Iris pigment epithelial cell (primary cell): ENCODE measurements at places on chromosomes 3 and 15.

DNA sequence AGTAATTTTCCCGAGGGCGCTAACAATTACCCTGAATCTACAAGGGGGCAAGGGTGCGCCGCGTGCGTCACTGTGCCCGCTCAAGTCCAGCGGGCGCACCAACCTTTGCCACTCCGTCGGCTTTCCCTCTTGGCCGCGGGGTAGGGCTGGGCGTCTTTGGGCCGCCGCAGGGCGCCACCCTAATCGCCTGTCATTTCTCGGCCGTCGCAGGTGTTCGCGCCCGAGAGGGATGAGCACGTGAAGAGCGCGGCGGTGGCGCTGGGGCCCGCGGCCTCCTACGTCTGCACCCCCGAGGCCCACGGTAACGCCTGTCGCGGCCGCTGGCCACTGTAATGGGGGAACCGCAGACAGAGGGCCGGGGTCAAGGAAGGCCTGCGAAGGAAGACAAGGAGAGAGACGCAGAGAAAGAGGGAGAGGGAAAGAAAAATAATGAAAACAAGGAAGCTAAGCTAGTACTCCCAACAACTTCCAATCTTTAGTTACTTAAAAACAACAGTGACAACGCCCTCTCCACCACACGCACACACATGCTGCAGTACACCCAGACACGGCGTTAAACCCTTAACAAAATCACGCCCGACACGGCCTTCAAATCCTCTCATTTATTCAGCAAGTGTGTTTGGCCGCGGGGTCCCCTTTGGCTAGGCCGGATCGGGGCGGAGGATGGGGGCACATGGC, 3.8 kb downstream of the SKOR1 start:
- no peak for DNase-seq

DNA sequence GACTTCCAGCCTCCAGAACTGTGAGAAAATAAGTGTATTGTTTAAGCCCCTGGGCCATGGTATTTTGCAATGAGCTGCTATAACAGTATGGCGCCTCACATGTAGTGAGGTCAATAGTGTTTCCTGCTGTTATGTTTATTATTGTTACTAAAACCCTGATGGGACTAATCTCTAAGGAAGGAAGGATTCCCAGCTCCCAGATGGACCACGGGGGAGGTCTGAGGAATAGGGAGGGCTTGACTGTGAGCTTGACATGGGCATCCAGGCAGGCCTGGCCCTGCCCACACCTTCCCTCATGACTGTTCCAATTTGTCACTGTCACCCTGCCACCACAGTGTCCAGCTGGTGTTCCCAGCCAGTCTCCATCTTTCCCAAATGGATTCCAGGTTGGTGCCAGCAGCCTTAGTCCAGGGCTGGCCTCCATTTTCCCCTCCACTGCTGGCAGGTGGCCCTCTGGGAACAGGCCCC, 14.5 kb upstream of the SLC41A3 start:
- DNase-seq, result peak; percentile 34

- peak; percentile 81 for DNase-seq
Observed at GRCh38 chr3:194928227-194928626, 242.5 kb downstream of the FAM43A start.

DNA sequence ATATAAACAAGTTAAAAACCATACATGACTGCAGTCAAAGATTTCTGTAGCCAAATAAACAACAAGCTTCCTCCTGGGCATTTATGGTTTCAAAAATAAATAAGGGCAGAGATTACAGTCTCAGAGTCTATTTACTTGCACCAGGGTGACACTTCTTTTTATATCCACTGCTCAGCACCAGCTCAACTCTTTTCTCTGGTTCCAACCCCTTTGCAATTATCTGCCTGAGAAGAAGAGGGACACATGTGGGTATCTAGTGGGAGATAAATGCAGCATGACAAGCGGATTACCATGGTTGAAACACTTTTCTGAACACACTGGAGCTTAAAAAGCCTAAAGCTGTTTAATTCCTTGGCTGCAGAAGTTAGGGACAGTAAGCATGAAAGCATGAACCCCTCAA, 311.5 kb downstream of the CNTN3 start:
- no peak for DNase-seq

DNA sequence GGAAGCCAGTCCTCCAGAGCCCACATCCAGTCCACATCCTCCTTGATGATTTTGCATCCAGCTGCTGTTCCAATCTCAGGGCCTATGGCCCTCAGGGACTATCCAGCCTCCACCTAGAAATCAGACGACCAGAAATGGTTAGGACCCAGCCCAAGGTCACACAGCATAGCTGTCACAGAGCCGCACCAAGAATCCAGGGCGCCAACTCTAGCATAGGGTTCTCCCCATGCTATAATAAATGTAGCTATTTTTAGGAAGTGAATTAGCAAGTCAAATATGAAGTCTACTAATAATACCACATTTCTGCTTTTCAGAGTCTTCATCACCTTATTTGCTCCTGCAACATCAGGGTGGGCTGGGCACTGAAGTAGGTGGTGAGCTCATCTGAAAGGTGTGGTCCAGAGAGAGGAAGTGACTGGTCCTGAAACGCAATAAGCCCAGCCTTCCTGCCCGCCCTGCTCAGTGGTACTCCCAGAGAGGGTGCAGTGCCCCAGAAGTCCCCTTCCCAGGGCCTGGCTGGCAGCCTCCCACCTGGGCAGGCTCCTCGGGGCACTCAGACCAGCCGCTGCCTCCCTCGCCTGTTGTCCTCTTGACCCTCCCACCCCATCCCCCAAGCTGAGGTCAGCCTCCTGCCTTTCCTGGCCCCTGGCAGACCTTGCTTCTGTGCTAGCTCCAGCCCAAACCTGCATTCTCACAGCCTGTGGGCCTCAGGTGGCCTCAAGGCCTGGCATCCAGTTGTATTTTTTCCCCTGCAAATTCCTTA, 17.6 kb upstream of the CYP11A1 start:
- DNase-seq, result peak; percentile 36

DNA sequence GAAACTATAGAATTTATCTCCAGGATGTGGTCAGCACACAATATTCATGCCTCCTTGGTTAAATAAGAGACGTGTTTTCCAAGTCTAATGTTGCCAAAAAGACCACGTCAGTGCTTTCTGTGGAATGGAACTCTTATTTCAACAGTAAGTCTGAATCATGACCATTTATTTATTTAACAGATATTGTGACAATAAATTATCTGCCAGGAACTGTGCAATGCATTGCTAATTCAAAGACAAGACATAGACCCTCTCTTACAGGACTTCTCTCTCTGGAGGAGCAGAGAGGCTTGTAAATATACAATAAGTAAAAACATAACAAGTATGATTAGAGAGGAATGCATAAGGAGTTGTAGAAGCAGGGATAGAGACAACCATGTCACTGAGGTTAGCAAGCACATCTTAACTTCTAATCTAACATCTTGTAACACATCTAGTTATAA, 227.5 kb downstream of the DTWD1 start:
- DNase-seq, result peak; percentile 98

DNA sequence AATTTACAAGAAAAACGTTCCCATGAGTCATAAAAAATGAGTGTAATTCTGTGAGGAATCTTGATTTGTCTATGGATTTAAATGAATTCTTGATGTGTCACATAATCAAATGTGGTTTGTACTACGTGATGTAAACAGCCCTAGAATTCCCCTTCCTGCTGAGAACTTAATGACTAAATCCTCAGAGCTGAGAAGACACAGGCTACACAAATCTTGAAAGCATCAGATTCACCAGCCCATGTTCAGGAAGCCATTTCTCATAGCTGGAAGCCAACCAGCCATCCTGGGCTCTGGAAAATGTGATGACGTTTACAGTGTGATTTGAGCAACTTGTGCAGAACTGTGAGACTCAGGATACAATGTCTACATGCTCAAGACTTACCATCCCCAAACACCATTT, 193.7 kb upstream of the MME start:
- peak; percentile 100 for DNase-seq

- DNase-seq, result no peak
Observed at GRCh38 chr3:63585927-63586326, 66.5 kb upstream of the SNTN start.

DNA sequence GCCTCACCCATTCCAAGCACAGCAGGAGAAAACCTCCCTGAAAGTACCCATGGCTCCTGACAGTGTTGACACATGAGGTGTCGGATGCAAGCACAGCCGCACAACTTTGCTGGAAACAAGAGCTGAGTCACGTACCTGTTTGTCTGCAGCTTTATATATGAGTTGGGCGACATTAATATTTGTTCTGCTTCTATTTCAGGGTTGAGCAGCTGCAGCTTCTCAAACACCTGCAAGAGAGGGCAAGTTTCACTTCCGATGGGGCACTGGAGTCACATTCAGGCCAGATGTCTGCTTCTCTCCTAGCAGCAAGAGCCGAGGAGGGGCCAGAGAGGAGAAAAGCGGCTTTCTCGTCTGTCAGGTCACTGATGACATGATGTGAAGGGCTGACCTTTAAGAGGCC, 88.0 kb downstream of the NUP210 start:
- DNase-seq, result no peak

GRCh38 chr3:178709051-178709450, 172.8 kb downstream of the KCNMB2 start:
- DNase-seq, result no peak

GRCh38 chr15:98650417-98651035, 2.2 kb downstream of the IGF1R start:
- peak; percentile 51 for DNase-seq

GRCh38 chr3:188941103-188941502, 230.7 kb upstream of the TPRG1 start:
- no peak for DNase-seq

DNA sequence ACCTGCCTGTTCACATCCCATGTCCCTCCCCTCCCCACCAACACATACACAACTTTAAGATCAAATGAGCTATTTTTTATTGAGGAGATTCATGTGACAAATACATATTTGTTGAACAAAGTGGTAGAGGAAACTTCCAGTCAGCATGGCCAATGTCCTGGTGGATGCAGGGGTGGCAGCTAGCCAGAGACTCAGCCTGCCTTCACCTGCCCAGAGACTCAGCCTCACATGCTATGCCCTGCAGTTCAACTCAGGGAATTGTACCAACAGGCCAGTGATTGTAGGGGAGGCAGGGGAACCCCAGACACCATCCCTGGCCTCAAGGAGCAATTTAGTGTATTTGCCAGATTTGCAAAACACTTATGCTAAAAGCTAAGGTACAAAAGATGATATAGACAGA, 136.6 kb downstream of the OPA1 start:
- no peak for DNase-seq

- no peak for DNase-seq
Observed at GRCh38 chr15:42549741-42550392, 1.2 kb downstream of the HAUS2 start.

- DNase-seq, result no peak
Observed at GRCh38 chr3:194374935-194375334, 5.4 kb upstream of the LRRC15 start.

GRCh38 chr3:101133652-101134051, 140.4 kb upstream of the ABI3BP start:
- DNase-seq, result no peak

DNA sequence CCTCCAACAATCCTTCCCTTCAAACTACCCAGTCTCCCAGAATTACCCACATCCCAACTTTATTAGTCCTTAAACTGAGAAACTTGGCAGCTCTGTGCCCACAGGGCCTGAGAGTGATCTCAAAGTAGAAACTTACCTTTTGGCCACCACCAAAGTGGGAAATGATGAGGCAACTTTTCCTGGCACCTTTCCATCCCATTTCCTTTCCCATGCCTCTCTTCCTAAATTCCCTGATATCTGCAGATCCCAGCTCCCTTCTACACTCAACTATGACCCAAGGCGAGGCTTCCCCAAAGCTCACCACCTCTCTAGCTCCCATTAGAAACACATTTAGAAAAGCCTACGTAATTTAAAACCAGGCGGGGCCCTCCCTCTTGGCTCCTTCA, 271.9 kb downstream of the FOXP1 start:
- DNase-seq, result no peak

GRCh38 chr15:40948706-40949473, 4.4 kb upstream of the CHAC1 start:
- no peak for DNase-seq

- no peak for DNase-seq
Observed at GRCh38 chr3:126499401-126499800, 18.2 kb downstream of the UROC1 start.

- no peak for DNase-seq
Observed at GRCh38 chr15:56242576-56243162, 1.0 kb downstream of the RFX7 start.

DNA sequence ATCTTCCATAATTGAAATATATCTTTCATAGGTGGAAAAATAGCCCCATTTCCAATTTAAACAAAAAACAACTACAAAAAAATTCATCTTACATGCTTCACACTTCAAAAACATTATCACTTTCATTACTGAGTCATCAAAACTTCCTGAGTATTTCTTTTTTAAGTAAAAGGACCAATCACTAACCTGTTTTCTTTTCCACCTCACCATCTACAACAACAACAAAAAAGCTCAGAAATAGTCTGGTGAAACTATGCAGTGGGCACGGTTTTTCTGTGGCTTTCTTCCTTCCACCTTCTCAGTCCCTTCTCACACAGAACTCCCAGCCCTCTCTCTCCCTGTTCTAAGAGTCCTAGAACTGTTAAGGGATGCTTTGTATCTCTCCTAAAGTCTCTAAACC, 20.3 kb upstream of the TNIK start:
- peak; percentile 12 for DNase-seq

DNA sequence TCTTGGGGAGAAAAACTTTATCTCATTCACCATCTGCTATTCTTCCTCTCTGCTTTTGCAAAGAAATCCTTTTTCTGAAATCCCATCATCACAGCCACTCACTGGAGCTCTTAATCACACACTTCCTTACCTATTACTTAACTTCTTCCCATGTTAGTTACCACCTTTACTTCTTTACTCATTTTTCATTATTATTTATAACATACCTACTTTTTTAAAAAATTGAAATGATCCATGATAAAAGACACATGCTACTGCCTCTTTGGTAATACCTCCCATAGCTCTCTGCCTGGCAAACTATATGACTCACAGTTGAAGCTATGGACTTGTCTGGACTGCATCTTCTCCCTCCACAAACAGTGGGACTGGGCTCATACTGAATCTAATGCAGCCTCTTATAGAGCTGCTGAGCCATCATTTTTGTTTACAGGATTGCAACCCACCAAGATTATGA, 150.3 kb downstream of the TNIK start:
- DNase-seq, result peak; percentile 86

DNA sequence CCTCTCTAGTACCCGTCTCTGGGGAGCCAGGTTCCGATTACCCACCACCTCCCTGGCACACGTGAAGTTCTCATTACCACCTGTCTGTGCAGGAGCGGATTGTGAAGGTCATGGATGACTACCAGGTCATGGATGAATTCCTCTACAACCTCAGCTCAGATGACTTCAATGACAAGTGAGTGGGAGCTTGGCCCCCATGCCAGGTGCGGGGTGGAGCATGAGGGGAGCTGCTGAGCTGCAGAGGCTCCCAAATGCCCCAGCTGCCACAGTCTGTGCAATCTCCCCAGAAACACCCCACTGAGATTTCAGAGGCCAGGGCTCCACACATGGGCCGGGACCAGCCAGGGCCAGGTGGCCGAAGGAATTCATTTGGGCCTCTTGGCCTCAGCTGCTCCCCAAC, 34.3 kb downstream of the DNAH1 start:
- no peak for DNase-seq

GRCh38 chr3:185727873-185728272, 97.0 kb downstream of the IGF2BP2 start:
- DNase-seq, result peak; percentile 39

GRCh38 chr15:77966540-77967234, 110.8 kb downstream of the TBC1D2B start:
- DNase-seq, result peak; percentile 55

- DNase-seq, result no peak
Observed at GRCh38 chr3:184117636-184118035, 17.5 kb upstream of the EIF2B5 start.
